Stimulated activated CD8-positive, alpha-beta memory T cell treated with anti-CD3 and anti-CD28 coated beads, Interleukin-4, amount 100 ng/mL, for 1 hour (primary cell): ENCODE measurements at places on chromosomes 3 and 15.

DNA sequence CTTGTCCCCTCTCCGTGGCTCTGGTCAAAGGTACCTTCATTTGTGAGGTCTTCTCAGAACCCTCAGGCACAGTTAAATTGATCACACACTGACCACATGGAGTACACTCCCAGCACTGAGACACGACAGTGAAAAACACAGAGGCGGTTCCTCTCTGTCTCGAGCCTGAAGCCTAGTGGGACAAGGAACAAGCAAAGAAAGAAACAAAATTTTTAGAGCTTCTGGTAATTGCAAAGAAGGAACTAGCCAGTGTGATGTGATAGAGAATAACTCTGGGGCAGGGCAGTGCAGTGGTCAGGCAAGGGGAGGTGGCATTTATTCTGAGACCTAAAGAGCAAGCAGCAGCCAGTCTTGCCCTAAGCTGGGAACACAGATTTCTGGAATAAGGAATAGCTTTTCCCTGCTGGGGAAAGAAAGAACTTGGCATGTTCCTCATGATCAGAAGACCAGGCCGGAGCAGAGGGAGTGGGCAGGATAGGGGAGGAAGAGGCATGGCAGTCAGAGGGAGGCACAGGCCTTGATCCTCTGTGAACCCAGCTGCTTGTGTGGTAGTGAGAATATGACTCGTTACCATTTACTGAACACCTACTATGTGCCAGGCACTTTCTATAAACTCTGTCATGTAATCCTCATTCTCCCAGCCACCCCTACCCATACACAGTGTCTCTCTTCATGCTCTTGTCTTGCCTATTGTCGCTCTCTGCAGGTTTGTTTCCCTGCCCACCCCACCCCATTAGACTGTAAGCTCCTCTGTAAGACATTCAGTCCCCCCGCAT lies 262.3 kb upstream of the HES1 start:
- no peak for DNase-seq

GRCh38 chr15:59247364-59247763 lies 40.7 kb downstream of the LDHAL6B start:
- peak; percentile 2 for DNase-seq

DNA sequence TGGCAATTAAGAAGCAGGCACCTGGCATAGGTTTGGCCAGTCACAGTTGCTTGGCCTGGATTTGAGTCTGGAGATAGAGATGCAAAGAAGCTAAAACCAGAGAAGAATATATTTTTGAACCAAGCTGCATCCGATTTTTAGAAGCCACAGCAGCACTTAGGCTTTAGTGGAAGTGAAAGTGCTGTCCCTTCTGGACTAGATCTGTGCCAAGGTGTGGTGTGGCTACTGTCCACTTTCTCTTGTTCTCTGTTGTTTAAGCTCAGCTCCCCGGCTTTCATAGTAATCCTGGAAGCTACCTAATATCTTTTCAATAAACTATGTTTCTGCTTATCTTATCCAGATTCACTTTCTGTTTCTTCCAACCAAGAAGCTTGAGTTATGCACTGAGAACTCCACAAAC lies 183.4 kb upstream of the THRB start:
- DNase-seq: no peak

GRCh38 chr3:178055939-178056338 lies 480.3 kb upstream of the KCNMB2 start:
- no peak for DNase-seq

- DNase-seq: no peak
Observed at GRCh38 chr3:142256712-142257333, 31.4 kb upstream of the GK5 start.

- DNase-seq: no peak
Observed at GRCh38 chr3:52777959-52778805, 783 bp downstream of the ITIH1 start.

DNA sequence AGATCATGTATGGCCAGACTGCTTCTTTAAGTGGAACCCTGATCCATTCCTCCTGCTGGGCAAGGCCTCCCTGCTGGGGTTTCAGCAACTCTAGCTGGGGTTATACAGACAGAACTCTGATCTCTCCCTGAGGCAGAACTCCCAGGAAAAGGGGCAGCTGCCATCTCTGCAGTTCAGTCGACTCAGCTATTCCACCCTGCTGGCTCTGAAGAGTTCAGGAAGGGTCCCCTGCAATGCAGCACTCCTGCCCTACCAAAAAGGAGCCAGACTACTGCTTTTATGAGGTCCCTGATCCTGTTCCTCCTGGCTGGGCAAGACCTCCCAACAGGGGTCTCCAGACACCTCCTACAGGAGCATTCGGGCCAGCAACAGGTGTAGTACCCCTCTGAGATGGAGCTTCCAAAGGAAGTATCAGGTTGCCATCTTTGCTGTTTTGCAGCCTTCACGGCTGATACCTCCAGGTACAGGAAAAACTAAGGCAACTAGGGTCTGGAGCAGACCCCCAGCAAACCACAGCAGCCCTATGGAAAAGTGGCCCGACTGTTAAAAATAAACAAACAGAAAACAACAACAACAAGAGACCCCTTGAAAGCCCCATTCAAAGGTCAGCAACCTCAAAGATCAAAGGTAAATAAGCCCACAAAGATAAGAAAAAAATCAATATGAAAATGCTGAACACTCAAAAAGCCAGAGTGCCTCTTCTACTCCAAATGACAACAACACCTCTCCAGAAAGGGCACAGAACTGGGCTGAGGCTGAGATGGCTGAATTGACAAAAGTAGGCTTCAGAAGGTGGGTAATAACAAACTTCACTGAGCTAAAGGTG lies 14.2 kb upstream of the CP start:
- no peak for DNase-seq

DNA sequence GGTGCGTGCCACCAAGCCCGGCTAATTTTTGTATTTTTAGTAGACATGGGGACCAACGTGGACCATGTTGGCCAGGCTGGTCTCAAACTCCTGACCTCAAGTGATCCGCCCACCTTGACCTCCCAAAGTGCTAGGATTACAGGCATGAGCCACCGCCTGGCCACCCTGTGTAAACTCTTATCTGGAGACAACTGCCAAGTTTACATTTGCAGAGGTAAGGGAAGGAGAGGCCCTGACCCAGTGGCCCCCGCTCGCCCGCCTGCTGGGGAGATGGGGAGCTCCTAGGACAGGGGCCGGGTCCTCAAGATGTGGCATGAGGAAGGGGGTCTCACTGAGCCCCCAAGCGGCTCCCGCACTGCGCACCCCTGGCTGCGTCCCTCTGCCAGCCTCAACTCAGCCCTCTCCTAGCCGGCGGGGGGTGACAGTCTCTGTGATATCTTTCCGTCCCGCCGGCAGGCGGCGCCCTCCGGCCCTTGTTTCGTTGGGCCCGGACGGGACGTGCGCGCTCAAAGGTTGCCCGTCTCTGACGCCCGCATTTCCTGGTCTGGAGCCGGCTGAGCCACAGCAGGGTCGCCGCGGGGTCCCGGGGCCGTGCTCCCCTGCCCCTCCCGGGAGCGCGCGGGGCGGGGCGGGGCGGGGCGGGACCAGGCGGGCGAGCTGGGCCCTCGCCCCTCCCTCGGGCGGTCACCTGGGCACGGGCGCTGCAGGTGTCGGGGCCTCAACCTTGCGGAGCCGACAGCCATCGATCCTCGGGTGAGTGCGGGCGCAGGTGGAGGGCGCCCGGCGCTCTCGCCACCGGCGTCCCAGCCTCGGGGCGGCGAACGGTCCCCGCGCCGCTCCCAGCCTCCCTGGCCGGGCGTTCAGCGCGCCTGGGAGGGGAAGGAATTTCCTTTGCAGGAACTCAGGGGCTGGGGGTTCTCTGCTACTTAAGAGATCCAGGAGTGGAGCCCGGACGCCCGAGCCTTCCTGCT lies at the start of gene GPR160:
TSS of gene GPR160 (plus strand) at position 533 of the 971 bp plus-strand sequence. CDS start 45,978 bp downstream, outside the sequence.
- DNase-seq: peak; percentile 36

GRCh38 chr3:146226881-146227280 lies 24.0 kb downstream of the PLSCR4 start:
- DNase-seq: no peak

- no peak for DNase-seq
Observed at GRCh38 chr3:138135833-138136194, 3.6 kb upstream of the A4GNT start.

DNA sequence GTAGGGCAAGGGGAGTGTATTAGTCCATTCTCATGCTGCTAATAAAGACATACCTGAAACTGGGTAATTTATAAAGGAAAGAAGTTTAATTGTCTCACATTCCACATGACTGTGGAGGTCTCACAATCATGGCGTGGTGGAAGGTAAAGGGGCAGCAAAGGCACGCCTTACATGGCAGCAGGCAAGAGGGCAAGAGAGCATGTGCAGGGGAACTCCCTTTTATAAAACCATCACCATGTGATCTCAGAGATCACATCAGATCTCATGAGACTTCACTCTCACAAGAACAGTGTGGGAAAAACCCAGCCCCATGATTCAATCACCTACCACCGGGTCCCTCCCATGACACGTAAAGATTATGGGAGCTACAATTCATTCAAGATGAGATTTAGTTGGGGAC lies 41.4 kb downstream of the SUMF1 start:
- no peak for DNase-seq

DNA sequence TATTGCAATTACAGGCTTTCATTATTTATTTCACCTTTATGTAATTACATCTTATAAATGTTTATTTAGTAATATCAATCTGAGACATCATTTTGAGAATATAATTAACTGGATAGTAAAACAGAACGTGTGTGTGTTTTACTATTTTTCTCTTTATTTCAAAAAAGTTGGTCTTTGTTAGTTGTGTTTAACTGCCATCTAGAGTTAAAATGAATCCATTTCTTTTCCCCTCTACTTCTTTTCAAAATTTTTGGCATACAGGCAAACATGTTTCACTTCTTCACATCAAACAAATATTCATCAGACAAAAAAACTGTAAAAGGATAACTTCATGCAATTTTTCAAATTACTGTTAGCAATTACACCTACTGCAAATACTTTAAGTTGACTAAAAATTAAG lies 61.1 kb downstream of the FEZF2 start:
- DNase-seq: no peak

GRCh38 chr3:41202834-41203345 lies 3.6 kb downstream of the CTNNB1 start:
- no peak for DNase-seq

DNA sequence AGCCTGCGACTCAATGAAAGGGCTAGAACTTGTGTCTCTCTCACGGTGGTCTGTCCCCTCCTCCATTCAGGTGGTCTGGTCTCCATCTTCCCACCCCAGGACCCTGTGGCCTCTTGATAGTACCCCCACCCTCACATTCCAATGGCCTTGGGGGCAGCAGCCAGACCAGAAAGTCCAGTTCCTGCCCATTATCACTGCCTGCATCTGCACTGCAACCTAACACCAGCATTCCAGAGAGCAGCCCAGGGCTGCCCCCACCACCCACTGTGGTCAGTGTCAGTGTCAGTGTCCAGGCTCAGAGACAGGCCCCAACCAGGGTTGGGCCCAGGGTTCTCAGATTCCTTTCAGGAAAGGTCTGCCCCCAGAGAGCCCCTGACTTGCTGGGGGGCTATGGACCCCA lies 12.6 kb downstream of the IGDCC3 start:
- no peak for DNase-seq

- DNase-seq: no peak
Observed at GRCh38 chr3:3628676-3629328, 170.4 kb upstream of the LRRN1 start.

- no peak for DNase-seq
Observed at GRCh38 chr3:33658621-33658990, 59.4 kb downstream of the CLASP2 start.

DNA sequence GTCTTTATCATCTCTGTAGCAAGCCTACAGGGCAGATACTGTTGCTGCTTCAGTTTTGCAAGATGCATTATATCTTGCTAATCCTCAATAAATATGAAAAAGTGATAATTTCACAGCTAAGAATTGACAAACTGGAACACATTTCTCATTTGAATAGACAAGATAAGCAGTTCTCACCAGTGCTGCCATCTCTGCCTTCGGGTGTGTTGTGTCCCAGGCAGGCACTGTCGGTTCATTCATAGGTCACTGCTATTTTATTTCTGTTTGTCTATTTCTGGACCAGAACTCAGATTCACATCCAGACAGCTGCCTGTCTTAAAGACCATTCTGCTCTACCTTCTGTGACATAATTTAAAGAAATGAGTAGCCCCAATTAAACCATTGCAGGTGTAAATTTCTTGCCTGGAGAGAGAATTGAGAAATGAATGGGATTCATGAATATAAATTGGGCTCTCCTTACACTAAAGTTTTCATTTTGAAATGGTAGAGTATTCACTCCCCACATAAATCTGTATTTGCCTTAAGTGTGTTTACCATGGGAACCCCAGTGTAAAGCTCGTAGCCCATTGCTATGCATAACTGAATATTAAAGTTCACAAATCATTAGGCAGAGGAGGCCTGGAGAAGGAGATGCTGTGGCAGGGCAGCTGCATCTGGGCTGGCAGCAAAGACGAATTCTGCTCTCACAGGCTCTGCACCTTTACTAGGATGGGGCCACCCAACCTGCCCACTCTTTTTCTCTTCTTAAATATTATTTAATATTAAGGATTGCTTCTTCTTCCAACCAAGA lies 149.9 kb downstream of the ARPP21 start:
- DNase-seq: no peak

DNA sequence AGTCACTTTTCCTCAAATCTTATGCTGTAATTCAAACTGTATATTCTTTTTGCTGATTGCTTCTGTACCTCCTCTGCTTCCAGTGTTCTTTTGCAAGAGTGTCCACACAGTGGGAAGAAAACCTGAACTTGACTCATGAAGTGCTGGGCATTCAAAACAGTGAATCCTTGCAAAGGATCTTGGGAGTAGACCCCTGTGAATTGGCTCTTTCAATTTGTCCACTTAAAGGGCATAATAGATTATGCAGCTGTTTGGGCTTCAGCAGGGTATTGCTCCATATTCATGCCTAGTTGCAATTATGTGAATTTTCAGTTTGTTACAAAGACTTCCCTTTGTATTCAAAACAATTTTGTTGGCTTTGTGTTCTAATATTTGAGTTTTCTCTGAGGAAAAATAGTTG lies 11.4 kb downstream of the ZFAND6 start:
- no peak for DNase-seq

GRCh38 chr3:189688262-189688661 lies 57.1 kb downstream of the TP63 start:
- no peak for DNase-seq

DNA sequence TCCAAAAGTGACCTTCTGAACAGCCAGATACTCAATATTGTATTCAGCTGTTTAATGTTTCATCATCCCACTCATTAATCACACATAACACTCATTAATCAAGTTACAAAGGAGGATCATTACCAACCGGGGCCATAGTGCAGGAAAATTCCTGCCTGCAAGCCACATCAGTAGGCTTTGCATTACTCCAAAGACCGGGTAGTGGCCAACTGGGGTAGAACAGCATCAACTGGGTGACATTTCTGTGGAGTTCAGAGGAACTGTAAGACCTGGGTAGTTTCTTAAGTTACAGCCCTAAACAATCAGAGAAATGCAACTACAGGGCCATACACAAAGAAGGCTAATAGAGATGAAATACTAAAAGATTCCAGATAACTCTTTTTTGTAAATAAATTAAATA lies 253.1 kb downstream of the WDR72 start:
- no peak for DNase-seq
